ENCODE measurements at places on chromosomes 4 and X. TPM values are rescaled to one million over a fixed set of nuclear protein-coding genes. Genes with fewer than 3 reads are reported as not detected.

- DNase-seq: no peak
Observed at GRCh38 chr4:106058921-106059320, 163.7 kb downstream of the NPNT start.

DNA sequence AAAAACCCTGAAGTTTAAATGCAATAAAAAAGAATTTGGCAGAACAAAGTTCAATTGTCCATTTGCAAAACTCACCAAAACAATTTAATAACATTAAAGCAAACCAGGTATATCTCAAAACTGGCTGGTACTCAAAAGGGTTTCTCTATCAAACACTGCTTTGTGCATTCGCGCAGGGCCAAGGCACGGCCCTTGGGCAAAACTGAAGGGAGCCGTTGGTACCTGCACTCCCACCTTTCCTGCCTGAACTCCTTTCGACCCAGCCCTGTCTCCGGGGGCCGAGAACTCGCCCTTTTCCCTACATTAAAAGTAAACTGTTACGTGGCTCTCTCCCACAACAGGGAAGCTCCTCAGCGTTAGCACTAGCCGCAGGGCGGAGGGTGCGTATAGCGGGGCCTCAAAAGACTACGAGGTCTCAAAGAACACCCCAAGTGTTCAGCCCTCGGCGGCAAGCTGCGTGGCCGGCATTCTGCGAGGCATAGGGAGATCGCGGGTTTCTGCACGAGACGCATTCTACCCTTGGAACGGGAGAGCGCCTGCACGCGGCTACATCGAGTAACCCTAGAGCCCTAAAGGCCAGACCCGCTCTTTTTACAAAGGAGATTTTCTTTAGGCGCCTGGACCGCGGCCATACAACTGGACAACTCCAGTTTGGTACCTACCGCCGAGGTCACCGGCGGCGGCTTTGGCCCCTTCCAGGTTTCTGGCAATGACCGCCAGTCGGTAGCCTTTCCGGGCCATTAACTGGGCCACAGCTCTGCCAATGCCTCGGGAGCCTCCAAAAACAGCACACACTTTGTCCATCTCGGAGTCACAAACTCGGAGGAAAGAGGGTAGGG lies 550 bp downstream of the CBR4 start:
- no peak for DNase-seq

DNA sequence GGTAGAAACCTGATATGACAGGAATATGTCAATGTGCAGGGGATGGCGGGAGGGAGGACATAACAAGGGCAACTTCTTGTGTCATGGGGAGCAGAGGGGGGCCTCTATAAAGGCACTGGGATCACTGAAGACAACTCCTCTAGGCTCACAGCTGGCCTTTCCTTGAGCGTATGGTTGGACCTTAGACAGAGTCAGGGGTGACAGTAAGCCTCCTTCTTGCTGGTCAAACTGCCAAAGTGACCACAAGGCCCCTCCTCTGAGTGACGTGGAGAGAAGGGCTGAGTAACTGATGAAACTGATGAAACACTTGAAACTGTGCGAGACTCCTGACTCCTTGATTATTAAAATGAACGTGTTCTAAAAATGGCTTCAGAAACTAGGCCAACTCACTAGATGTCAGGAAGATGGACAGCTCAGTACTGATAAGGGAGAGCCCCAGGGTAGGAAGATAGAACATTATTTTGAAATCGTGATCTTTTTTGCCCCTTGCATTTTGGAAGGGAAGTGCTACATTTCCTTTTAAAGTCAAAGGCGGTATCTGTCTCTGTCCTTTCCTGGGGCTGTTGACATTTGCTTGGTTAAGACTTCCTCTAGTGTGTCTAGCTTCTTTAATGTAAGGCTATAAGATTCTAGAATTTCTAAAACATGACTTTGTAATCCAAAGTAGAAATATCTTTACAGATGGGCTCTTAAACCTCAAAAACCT lies 1.6 kb downstream of the RAB33A start:
- DNase-seq: no peak

Gene TAB3
- 11.4 TPM for polyA plus RNA-seq
